CD4-positive, alpha-beta T cell treated with Interleukin-10 for 1 hour (primary cell): ENCODE measurements at places on chromosomes 2 and 18.

DNA sequence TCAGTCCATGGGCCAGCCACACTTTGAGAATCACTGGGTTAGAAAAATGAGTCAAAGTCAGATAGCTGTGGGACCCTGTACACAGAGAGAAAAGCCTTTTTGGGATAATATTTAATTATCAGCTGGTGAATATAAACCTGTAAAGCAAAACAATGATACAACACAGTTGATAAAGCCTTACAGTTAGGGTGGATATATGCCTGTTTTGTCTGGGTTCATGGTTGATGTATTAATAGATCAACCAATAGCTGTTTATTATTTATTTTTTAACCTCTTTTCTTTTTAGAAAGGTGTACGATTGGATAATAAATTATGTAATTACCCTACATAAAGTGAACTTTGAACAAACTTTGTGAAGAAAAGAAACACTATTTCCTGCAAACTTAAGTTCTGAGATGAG, 145.6 kb downstream of the TDRD15 start:
- no peak for DNase-seq

DNA sequence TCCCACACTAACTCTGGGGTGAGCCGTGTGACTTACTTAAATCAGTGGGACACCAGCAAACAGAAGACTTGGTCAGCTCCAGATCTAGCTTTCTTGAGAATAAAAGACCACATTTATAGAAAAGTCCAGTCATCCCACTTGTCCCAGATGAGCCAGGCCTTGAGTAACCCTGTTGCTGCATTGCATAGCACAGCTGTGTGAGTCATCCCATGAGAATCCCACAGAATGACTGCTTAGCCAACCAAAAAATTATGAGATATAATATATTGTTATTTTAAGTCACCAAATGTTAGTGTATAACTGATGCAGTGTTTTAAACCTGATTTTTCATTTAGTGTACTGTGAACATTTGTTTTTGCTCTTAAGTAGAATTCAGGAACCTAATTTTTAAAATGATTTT, 94.2 kb upstream of the FSHR start:
- no peak for DNase-seq

- DNase-seq: no peak
These were observed 24.7 kb upstream of the MBP start for GRCh38 chr18:77157312-77157711.

GRCh38 chr2:7785700-7786099, 868.5 kb downstream of the RNF144A start:
- no peak for DNase-seq

DNA sequence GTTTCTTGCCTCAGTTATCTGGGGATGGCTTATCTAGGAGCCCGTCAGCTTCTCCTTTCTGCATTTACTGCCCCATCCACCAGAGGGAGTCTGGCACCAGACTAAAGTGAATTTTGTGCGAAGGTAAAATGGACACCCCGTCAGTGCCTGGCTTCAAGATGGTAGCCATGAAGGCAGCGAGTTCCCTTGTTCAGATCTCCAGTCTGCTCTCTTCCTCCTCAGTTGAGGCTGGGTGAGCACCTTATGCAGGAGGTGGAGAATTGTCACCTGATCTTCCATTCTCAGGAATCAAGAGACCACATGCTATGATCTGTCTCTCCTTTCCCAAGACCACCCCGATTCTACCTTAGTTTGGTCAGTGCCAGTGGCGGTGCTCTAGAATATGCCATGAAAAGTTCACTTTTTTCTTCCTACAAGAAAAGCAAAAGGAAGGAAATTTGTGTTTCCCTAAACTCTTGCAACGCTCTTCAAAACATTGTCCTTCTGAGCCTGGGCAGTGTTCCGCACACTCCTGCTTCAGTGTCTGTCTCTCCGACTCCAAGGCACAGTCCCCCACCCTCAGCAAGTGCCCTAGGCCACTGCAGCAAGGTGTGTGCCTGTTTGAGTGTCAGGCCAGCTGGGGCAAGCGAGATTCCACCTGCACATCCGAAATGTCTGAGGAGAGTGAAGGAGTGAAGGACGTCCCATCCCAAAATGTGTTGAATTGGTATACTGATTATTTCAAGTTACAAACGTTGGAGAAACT, 168.6 kb downstream of the SS18 start:
- peak; percentile 41 for DNase-seq

DNA sequence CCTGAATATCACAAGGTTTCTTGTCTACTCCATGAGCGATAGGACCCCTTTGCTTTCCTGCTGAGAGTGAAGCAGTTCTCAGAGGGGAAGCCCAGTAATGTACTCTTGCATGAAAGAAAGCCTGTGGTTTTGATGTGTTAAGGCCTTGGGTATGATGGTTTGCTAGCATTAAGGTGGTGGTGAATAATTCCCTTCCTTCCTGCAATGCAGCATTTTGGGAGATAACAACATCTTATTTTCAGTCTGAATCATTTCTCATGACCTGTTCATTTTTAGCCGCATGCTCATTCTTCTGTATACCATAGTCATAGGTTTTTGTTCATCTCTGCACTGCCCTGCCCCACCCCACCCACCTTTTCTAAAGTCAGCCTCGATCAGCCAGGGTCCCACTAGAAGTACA, 66.2 kb downstream of the HNMT start:
- no peak for DNase-seq

DNA sequence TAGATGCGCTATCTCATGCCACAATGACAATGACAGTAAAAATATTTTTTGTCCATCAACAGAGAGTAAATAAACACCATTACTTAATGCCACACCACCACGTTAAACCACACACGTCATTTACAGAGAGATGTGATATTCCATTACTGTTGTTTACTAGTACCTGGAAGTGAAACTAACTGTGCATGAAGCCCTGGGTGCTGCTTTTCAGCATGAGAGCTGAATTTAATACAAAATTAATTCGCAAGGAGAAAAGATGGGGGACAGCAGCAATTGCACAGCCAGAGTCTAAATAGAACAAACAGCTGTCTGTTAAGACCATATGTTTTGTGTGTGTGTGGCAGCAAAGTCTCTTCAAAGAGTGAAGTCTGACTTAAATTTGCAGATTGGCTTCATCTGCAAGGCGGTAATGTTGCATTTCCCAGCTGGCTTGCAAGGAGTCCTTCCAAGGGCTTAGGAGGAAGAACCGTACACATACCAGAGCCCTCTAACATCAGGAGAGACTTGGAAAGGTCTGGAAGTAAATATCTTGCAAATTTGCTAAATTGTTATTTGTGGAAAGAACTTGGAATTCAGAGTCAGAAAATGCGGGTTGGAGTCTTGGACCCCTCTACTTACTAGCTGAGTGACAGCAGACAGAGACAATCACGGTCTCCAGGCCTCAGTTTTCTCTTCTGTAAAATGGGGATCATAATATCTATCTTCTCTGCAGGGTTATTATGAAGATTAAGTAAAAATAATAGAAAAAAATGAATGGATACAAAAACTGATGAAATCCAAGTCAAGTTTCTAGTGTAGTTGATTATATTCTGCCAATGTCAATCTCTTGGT, 127.6 kb downstream of the ALPK2 start:
- DNase-seq: no peak

- no peak for DNase-seq
These were observed 24.5 kb downstream of the CYP27A1 start for GRCh38 chr2:218806346-218806978.

- no peak for DNase-seq
These were observed at the start of gene IL1RL1 for GRCh38 chr2:102310964-102311640. Gene IL1RL1, plus strand, starts transcription at chr2:102311563. Its CDS starts 26,702 bp downstream, at chr2:102338265.

DNA sequence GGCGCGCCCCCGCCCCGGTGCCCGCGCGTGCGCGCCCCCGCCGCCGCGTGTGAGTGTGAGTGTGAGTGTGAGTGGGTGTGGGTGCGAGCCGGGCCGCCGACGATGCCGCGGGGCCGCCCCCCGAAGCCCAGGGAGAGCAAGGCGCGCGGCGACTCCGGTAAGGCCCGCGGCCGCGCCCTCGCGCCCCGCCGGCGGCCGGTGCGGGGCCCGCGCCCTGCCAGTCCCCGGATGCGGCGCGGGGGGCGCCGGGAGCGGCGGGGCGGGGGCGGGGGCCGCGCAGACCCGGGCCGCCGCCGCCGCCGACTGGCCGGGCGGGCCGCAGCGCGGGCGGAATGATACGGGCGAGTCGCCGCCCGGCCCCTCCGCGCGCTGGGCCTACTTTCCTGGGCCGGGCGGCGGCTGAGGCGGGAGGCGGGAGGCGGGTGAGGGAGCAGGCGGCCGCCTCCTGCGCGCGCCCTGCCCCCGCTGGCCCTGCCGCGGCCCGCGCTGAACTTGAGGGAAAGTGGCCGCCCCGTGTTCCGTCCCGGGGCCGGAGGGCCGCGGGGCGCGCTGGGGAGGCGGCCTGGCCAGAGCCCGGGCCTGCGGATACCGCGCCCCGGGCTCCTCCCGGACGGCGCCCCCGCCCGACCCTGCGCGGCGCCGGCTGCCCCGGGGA, at the start of gene ZNF236:
Gene ZNF236 (plus strand): TSS at position 52 of the 655 bp plus-strand sequence. CDS start 51 bp downstream, at position 103.
- peak; percentile 79 for DNase-seq

DNA sequence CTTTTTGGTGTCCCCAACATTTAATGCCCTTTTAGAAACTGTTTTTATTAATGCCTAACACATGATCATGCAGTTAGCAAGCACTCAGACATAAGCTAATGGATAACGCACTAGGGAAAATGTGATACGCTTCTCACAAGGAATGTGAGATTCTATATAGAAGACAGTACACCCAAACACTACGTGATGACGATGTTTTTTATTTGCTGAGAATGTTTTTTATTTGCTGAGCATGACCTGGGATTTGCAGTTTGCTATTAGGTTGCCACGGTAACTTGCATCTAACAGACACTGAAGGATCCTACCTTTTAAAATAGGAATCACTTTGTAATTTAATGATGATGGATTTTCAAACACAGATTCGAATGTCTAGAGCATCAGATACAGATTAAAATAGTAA, 4.9 kb downstream of the SMC6 start:
- DNase-seq: no peak

DNA sequence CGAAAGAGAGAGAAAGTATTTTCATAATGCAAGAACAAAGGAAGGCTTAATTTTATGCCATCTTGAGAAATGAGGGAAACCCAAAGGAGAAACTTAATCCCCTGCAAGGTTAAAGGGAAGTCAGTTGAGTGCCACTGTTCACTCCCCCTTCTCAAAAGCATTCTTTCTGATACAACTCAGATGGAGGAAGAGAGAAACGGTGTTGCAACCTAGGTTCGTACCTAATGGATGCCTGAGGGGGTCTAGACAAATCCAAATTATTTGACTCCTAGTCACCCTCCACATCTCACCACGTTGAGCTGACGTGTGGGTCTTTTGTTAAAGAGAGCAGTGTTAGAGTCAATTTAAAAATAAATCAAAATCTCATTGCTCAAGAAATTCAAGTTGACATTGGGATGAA, 52.6 kb upstream of the UNC80 start:
- DNase-seq: no peak

- DNase-seq: peak; percentile 36
These were observed 214.6 kb downstream of the SETBP1 start for GRCh38 chr18:44895176-44895798.

- no peak for DNase-seq
These were observed 789.8 kb upstream of the FSHR start for GRCh38 chr2:49943944-49944778.

DNA sequence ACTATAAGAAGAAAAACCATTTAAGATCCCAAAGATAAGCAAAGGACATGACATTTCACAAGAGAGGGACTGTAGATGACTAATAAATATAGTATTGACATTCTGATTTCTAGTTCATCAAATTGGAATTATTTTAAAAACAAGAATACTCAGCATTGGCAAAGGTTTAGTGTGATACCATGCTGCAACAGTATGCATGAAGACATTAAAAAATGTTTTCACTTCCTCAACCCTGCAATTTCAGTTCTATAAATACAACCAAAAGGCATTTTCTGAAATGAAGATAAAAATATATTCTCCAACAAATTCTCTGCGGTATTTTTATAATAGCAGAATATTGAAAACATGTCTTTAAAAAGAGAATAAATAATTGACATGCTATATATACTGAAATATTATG, 2.1 kb downstream of the C2orf81 start:
- DNase-seq: no peak

DNA sequence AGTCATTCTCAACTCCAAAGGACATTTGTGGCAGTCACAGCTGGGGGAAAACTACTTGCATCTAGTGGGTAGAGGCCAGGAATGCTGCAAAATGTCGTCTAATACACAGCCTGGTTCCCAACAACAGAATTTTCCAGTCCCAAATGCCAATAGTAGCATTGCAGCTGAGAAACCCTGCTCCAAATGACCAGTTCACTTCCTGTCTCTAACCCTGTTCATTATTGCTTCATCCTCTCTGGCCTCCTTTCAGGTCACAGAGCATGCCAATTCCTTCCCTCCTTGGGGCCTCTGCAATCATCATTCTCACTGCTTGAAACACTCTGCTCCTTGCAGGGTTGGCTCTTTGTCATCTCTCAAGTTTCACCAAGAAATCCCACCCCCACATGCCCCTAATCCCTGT, 139.1 kb downstream of the IRS1 start:
- DNase-seq: no peak

- DNase-seq: no peak
These were observed 13.4 kb downstream of the ATP8B1 start for GRCh38 chr18:57789759-57790158.
